ENCODE measurements at places on chromosomes 11 and 22.

- no peak for DNase-seq
These were observed 15.8 kb upstream of the RTN4RL2 start for GRCh38 chr11:57444362-57445121.

GRCh38 chr22:47011131-47011858, 248.8 kb downstream of the TBC1D22A start:
- DNase-seq, result no peak

GRCh38 chr22:26648011-26648497, 9.3 kb upstream of the MIAT start:
- DNase-seq, result no peak

DNA sequence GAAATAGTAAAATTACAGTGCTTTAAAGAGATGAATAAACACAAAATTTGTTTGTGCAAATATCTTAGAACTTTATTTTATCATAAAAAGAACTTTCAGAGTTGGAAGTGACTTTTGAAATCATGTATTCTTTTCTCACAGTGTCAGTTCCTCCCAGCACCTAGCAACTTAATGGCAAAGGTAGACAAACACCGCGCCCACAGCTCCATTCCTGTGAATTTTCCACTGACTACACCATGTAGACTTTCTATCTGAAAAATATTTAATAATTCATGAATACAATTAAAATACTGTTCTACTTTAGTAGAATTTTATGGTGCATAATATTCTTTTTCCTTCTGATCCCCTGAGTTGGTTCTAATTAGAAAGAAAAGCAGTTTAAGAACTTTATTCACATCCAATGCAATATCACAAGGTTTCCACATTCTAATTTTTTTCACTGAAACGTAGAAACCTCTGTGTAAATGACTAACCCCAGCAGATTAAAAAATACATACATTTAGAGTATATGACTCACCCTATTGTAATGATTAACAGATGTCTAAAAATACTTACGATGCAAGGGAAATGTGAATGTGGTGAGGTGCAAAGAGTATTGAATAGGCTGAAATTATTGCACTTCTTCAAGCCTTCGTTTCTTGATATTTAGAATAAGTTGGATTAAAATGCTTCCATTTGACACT, 218.2 kb upstream of the CCDC179 start:
- DNase-seq, result no peak

- DNase-seq, result no peak
These were observed 18.4 kb downstream of the DKK3 start for GRCh38 chr11:11989774-11990744.

DNA sequence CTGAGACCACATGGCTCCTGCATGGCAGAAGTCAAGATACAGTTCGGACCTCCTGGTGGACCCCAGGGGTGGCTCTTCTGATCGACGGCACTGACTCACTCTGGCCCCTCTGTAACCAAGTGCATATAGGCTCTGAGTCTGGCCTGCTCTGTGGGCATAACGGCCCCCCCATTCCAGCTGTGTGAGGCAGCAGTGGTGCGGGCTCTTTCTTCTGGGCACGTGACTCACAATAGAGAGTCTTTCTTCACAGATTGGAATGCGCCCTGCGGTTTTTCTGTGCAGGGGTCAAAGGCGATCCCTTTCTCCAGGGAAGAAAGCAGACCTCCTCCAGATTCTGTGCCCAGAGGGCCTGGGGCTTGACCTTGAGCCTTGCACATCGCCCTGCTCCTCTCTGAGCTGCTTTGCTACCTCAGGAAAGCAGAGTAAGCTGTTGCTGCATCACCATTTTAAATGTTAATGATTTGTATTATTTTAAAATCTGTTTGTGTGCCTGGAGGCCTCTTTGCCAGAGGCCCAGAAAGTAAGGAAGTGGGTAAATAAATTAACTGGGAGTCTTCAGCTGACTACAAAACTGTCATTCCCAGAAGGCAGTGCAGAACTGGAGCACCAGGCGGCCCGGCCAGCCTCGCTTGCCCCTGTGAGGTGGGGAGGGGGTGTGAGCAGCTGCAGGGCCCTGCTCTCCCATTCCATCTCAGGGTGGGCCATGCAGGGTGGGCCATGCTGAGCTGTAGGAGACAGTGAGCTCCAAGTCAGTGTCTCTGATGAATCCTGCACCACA, 199.0 kb downstream of the GRIK4 start:
- DNase-seq, result no peak

DNA sequence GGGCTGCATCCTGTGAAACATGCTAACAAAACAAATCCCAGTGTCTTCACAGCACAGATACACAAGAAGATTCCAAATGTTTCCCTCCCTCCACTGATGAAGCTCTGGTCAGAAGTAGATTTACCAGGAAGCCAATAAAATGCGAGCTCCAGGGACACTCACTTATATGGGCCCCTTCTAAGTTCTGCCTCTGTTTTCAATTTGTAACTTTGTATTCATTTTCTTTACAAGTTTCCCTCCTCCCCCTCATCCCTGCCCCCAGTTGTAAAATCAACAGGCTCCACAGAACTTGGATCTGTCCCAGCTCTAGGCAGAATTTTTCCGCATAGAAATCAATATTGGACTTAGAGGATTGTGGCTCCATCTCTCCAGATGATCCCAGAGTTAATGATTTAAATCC, 48.1 kb upstream of the ME3 start:
- DNase-seq, result no peak

GRCh38 chr11:12832480-12833224, 158.4 kb downstream of the TEAD1 start:
- DNase-seq, result no peak

- no peak for DNase-seq
These were observed 34.2 kb downstream of the DNHD1 start for GRCh38 chr11:6531267-6531752.

DNA sequence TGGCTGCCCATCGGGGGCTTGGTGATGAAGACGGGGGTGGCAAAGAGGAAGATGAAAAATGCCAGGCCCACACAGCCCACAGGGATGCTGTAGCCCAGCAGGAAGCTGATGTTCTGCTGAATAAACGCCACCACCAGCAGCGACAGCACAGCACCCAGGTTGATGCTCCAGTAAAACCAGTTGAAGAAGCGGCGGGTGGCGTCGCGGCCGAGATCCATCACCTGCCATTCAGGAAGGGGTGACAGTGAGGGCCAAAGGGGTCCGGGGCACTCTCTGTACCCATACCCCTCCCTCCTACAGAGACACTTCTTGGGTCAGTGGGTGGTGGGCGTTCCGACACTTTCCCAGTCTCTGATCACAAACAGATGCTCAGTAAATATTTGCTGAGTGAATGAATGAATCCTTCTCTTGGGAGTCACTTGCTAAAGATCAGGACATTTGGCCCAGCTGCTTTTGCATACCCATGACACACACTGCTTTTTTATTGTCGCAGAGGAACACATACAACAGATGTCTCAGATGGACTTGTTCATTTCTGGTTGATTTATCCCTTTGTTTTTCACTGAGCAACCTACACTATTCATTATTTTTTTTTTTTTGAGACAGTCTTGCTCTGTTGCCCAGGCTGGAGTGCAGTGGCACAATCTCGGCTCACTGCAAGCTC, 5.2 kb downstream of the SLC15A3 start:
- no peak for DNase-seq

- no peak for DNase-seq
These were observed 19.9 kb upstream of the MYOD1 start for GRCh38 chr11:17699147-17700114.

DNA sequence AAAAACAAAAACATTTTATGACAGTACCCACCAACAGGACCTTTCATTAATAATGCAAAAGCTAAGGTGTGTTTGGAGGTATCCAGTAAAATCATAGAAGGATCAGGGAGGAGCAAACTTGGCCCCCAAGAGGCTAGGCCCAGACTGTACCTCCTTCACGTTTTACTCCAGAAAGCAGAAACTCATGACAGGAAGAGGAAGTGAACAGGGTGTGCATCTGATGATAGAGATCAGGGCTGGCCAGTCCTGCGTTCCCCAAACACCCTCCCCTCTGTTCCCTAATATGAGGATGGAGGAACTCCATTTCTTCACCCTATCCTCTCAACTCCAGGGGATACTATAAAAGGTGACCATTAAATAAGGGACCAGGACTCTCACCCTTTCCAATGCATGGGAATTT, 10.2 kb upstream of the MS4A12 start:
- DNase-seq, result no peak

- DNase-seq, result no peak
These were observed 8.9 kb downstream of the TTC17 start for GRCh38 chr11:43367382-43368178.

DNA sequence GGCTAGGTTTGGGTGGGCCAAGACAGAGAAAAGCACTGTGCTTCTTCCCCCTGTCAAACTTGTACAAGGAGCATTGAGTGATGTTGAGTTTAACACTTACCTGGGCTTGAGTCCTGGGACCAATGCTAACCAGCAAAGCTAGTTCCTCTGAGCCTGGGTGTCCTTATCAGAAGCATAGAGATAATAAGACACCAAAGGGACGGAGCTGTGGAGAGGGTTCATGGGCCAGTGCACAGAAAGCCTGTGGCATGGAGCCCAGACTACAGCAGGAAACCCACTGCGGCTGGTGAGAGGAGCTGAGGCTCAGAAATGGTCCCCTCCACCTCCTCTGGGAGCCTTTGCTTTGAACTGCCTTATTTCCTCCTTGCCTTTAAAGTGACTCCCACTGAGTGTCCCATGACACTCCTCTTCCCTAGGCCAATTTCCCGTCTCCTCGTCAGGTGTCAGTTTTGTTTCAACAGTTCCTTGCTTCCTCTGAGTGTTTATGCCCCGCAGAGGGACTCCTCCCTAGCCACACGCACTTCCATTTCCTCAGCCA, 9.4 kb downstream of the SLCO2B1 start:
- DNase-seq, result no peak

- no peak for DNase-seq
These were observed 26.7 kb downstream of the WEE1 start for GRCh38 chr11:9600166-9600565.

- DNase-seq, result no peak
These were observed 72.3 kb downstream of the ETS1 start for GRCh38 chr11:128515086-128515485.

DNA sequence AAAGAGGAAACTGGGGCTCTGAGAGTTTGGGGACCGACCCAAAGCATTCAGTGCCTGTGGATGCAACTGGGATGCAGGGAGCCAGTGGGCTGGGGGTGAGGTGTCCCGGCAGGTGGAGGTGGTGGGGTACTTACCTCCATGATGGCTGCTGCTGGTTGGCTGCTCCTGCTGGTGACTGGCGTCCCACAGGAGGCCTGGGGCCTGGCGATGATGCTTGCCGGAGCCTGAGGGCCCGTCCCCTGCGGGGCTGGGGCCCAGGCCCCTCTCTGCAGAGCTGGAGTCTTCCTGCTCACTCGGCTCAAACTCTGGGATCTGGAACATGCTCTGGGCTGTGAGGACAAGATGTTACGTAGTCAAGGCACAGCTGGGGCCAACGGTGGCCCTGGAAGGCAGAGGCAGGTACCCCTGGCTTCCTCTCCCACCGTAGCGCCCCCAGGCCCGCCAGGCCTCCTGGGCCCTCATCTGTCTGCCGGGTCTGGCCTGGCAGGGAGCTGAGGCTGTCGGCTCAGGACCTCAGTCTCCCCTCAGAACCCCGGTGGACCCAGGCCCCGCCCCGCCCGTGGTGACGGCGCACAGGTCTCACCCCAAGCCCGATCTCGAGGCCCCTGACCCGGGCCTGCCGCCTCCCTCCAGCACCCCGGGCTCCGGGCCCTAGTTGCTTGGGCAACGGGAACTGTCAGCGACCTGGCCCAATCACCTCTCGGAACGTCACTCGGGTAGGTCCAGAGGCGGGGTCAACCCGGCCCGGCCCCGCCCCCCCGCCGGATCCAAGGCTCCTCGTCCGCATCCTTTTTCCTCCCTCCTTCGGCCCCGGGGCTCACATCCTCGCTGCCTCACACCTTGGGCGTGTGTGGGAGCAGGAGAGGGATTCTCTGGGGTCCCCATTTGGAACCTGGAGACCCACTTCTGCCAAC, at the start of gene BAD:
BAD (minus strand) TSS at position 618 of the 914 bp plus-strand sequence; CDS start at position 321, 297 bp downstream.
- DNase-seq, result peak; percentile 93

DNA sequence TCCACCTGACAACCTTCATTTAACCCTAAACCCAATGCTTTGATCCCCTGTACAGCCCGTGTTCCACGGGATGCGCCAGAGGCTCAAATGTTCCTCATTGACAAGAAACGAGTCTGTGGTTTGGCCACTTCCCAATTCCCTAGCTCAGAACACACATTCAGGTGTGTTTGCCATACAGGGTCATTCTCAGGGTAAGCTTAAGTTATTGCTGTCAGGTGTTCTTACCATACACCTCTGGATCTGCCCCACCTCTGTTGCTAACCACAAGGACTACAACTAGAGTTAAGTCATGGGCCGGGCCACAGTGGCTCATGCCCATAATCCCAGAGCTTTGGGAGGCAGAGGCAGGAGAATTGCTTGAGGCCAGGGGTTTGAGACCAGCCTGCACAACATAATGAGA, 45.6 kb upstream of the POLD3 start:
- DNase-seq, result no peak

DNA sequence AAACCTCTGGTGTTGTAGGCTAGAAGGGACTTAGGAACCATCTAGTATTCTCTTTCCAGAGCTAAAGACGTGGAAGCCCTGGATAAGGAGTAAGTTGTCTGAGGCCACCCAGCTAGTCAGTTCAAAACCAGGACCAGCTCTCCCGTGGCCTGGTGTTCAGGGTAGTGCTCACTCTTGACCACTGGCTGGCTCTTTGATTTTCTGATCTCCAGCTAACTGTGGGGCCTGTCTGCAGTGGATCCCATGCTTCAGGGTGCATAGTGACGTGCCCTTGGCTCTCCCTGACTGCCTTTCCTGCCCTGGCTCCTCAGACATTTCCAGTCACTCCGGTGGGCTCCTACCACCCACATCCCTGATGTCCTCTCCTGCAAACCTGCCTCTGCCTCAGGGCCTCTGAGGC, 1.3 kb downstream of the CLMP start:
- DNase-seq, result no peak

- no peak for DNase-seq
These were observed 14.1 kb upstream of the IL2RB start for GRCh38 chr22:37163575-37164504.

DNA sequence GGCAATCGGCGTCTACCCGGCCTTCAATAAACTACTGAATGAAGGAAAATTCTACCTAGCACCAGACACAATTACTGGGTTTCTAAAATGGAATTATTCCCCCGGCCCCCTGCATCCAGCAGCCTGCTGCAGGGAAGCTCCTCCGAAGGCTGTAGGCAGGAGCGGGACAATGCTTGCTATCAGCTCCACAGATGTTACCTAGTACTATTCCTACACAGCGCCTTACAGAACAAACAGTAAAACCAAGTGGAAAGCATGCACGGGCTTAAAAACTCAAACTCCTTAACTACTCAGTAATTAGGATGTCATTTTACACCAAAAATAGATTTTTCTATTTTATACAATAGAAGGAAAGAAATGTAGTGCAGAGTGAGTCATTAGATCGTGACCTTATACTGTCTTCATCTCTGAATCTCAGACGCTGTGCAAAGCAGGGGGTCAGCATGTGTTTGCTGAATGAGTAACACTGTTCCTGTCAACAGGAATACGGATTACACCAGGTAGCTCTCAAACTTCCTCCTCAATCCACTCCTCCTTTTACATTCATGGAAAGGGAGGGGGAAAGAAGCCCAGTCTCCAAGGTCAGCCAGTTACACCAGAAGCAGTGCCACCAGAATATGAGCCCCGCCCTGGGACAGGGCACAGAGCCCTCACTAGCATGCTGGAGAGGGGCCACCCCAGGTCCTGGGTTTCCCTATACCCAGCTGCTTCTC, 74.9 kb downstream of the PACSIN2 start:
- no peak for DNase-seq

GRCh38 chr11:76347466-76347865, 33.5 kb downstream of the THAP12 start:
- no peak for DNase-seq

GRCh38 chr11:133896642-133897330, 51.5 kb upstream of the SPATA19 start:
- no peak for DNase-seq

Data from stimulated activated CD4-positive, alpha-beta T cell treated with anti-CD3 and anti-CD28 coated beads, Interleukin-12 subunit alpha, Interleukin-12 subunit beta, amount 100 ng/mL, for 24 hours (primary cell).